ENCODE measurements at places on chromosomes 11 and 22.

DNA sequence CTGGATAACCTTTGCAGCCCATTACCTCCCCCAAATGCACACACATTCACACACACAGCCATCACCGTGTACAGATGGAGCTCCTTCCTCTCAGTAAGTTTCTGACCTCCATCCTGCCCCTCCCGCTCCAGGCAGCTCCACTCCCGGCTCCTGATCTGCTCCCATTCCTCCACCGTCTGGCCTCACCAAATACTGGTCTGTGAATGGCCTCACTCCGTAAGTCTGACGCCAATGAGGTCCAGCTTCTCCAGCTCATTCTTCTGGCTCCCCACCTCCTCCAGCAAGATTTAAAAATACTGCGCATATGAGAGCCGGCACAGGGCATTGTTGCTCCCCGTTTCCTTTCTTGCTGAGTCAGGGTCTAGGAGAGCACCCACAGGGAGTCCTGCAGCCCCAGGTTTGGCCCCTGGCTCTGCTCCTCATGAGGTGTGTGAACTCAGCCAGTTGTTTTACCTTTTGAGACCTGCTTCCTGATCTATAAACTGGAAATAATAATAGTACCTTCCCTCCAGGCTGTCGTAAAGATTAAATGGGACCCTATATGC, 14.0 kb upstream of the TUB start:
- no peak for DNase-seq

- no peak for DNase-seq
Observed at GRCh38 chr22:19175026-19175601, 3.4 kb downstream of the SLC25A1 start.

DNA sequence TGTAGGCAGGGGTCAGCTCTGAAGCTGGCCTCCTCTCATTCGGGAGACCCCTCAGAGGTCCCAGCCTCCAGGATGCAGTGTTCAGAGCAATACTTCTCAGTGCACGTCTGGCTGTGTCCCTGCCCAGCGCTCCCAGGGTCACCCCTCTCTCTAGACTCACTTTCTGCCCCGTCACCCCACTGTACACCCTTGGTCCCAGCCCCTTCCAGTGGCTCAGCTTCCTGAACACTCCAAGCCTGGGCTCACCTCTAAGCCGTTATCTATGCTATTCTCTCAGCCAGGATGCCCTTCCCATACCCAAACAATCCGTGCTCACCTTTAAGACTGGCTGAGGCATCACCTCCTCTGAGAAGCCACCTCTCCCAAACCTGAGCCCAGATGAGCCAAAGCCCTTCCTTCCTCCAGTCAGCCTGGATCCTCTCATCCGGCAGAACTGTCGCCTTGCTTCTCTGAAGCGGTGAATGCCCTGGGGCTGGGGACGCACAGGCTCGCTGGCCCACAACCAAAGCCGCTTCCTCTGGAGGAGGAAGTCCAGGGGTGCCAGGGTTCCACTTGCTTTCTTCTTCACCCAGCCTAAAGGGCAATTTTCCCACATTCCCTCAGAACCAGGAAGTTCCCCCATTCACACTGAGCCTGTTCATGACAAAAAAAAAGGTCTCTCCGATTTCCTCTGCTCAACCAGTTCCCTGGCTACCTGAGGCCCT, 13.7 kb upstream of the CDKN1C start:
- DNase-seq: no peak

DNA sequence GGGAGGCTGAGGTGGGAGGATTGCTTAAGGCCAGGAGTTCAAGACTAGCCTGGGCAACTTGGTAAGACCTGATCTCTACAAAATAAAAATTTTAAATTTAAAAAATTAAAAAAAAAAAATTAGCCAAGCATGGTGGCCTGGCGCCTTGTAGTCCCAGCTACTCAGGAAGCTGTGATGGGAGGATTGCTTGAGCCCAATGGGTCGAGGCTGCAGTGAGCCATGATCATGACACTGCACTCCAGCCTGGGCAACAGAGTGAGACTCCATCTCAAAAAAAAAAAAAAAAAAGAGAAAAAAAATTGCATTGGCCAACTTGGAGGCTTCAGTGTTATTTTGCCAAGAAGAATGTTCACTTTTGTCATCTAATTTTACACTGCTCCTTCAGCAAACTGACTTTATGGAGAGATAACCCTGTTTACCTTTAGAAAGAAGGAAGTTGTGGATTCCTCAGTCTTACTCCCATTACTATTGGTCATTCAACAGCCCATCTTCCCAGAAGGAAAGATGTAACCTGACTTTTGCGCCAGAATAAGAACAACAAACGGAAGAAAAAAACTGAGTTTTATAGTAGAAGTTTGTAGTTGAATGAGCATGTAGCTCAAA, 13.1 kb downstream of the KMT2A start:
- DNase-seq: no peak

DNA sequence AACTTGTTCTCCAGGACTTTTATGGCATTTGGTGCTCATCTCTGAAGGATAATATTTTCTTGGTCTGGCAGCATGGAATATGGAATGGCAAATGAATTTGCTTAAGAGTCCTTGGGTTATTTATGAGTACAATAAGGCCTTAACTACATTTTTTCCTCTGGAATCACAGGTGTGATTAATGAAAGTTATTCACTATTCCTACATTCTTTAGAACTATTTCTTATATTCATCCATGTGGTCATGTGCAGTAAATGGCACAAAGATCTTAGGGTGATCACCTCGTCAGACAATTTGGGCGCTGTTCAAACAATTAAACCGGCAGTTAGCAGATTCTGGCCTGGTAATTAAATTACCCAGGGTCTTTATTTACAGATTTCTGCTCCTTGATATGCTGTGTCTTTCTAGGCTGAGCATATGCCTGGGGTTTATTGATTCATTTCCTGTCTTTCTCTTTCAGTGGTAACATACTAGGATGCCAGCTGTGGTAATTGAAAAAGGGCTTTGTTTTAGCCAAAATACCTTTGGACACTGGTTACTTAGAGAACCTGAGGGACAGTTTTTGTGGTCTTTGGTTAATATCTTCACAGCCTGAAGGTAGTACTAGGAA, 31.6 kb downstream of the SIK2 start:
- no peak for DNase-seq

DNA sequence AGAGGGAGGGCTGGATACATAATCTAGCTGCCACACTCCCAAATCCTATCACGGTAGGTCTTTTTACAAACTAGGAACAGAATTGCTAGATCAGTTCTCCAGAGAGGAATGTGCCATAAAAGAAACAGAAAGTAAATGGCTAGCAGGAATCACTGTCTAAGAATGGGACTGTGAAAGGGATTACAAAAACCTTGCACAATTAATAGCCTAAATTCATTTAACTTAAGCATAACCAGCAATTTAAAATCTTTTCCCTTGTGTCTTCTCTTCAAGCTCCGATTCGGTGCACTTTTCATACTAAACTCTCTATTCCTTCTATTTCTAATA, 35.2 kb downstream of the APOL5 start:
- DNase-seq: no peak

GRCh38 chr11:110147962-110148709, 54.9 kb downstream of the ZC3H12C start:
- DNase-seq: no peak

GRCh38 chr11:3707176-3707575, 36.0 kb upstream of the CHRNA10 start:
- DNase-seq: no peak

- DNase-seq: no peak
Observed at GRCh38 chr11:13318498-13319295, 41.1 kb downstream of the BMAL1 start.

DNA sequence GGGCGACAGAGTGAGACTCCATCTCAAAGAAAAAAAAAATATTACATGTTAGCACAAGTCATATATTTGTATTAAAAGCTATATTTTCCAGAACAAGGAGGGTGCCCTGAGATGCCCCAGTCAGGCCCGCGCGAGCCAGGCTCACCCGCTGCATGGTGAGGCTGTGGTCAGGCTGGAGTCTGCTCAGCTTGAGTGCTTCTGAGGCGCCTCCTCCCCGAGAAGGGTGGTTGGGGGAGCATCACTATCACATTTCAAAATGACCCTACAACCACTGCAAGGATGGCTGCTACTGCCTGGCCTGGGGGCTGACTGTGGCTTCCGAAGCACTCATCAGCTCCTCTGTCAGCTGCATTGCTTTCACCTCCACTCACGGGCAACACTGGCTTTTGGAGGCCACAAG, 77.1 kb downstream of the SCUBE1 start:
- DNase-seq: no peak

DNA sequence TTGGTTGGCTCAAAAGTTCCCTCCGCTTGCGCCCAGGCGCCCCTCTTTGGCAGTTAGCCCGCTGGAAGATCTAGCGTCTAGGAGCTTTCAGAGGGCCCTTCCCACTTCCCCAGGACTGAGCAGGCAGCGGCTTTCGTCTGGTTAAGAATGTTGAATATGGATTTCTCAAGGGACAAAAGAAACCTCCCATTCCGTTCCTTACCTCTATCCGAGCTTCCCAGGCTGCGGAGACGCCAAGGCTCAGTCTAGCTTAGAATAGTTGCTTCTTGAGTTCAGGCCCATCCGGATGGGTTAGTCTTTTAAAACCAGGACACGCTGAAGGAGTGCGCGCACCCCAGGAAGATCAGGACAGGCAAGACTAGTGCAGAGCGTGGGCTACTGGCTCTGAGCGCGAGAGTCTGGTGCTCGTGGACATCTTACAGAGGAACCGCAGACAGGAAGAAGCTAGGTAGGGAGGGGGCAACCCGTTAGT, 1.6 kb downstream of the NELL1 start:
- no peak for DNase-seq

Measured in stimulated activated CD4-positive, alpha-beta T cell treated with anti-CD3 and anti-CD28 coated beads, Interleukin-12 subunit alpha, Interleukin-12 subunit beta, amount 100 ng/mL, for 24 hours (primary cell).